ENCODE measurements at places on chromosomes 6 and 20.
A peak's percentile ranks its signal among the peaks of the same experiment; 100 is the strongest.

DNA sequence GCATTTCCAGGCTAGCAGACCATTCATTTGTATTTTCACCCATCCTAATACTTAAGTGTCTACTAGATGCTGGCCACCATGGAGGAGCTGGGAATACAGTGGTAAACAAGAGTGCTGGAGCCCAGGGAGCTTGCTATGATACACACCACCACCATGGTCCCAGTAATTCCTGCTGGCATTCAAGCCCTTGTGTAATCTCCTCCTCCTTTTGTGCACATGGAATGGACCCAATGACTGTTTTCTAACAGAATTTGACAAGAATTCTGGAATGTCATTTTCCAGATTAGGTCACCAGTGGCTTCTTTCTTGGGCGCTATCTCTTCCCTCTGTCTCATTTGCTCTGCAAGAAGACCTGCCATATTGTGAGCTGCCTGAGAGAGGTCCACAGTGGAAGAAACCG lies 552.0 kb downstream of the C6orf118 start:
- no peak for DNase-seq

DNA sequence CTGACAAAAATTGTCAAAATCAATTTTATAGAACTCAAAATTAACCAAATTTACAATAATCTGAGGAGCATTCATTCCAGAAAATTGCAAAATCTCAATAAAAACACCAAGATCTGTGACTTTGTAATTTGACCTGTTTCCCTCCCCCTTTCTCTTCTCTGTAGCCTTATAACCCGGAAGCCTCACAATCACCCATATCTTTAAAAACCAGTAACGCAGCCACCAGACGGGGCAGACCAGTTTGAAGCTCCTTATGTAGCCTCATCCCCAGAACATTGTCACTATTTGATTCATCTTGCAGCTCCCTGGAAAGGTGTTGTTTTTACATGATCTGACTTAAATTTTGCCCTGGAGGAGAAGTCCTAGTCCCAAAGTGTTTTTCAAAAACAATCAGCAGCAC lies 27.5 kb upstream of the TGM6 start:
- DNase-seq: no peak

DNA sequence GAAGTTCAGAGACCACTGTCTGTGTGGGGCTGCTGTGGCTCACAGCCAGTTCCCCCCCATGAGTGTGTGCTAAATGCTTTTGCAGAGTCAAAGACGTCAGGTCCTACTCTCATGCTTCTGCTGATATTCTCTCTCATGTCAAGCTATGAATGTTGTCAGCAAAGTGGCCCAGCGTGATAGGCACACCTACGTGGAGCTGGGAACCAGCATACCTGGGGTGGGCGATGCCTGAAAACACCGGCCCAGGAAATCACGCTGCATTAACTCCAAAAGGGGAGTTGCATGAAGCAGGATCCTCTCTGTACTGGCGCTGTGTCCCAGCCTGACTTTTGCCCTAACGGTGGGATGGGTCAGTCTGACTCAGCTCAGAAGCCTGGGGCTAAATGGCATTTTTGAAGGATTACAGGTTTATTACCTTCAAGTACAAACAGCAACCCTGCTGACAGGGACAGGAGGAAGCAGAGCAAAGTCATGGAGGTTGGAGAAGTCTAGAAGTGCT lies 9.0 kb upstream of the MRPS10 start:
- peak; percentile 45 for DNase-seq

DNA sequence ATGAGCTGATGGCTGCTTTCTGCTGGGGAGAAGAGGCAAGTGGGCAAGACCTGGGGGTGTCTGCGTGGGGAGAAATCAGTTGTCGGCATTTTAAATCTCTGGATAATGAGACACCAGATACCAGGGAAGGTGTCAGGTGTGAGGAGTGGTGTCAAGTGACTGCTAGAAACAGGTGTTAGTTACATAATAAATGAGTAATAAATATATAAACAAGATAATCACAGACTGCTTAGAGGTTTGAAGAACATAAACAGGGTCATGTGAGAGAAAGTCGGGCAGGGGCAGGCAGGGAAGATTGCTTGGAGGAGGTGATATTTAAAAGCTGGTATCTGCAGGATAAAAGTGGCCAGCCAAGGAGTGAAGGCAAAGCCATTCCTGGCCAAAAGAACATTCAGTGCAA lies 87.2 kb upstream of the RIN2 start:
- no peak for DNase-seq

- DNase-seq: no peak
Observed at GRCh38 chr20:17674722-17675518, 7.1 kb downstream of the RRBP1 start.

DNA sequence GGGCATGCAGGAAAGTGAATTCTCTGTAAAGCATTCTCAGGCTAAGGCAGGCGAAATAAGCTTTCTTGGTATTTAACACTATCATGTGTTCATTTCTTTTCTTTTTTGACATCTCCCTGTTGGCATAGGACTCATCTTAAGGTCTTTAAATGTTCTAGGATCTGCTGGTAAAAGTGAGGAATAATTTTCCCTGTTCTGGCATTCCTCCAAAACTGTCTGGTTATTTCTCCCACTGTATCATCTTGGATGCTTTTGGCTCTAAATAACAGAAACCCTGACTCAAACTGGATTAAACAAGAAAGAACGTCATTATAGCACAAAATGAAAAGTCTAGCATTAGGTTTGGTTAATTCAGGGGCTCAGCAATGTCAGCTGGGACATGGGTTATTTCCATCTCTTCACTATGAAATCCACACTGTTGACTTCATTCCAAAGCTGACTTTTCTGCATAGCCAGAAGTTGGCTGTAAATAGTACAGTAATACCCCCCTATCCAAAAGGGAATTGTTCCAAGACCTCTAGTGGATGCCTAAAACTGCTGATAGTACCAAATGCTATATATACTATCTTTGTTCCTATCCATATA lies 37.9 kb upstream of the SNAP25 start:
- no peak for DNase-seq

- DNase-seq: peak; percentile 34
Observed at GRCh38 chr6:31575335-31575901, at the start of gene TNF. TSS of gene TNF (plus strand) at chr6:31575565. CDS start at chr6:31575742, 177 bp downstream.

- DNase-seq: peak; percentile 79
Observed at GRCh38 chr6:26272171-26272637, 92.8 kb upstream of the BTN3A2 start.

DNA sequence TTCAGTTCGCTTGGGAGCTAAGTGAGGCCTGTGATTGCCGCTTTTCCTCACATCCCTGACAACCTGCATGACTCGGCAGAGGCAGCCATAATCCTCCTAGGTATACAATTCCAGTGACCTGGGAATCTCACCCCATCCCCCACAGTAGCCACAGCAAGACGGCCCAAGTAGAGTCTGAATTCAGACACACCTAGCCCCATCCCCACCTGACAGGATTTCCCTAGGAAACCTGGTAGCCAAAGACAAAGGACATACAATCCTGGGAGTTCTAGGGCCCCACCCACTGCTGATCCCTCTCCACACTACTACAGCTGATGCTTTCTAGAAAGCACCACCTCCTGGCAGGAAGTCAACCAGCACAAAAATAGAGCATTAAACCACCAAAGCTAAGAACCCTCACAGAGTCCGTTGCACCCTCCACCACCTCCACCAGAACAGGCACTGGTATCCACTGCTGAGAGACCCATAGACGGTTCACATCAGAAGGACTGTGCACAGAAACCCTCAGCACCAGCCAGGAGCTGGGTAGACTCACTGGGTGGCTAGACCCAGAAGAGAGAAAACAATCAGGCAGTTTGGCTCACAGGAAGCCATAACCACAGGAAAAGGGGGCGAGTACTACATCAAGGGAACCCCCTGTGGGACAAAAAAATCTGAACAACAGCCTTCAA lies 17.9 kb upstream of the RUNX2 start:
- no peak for DNase-seq

DNA sequence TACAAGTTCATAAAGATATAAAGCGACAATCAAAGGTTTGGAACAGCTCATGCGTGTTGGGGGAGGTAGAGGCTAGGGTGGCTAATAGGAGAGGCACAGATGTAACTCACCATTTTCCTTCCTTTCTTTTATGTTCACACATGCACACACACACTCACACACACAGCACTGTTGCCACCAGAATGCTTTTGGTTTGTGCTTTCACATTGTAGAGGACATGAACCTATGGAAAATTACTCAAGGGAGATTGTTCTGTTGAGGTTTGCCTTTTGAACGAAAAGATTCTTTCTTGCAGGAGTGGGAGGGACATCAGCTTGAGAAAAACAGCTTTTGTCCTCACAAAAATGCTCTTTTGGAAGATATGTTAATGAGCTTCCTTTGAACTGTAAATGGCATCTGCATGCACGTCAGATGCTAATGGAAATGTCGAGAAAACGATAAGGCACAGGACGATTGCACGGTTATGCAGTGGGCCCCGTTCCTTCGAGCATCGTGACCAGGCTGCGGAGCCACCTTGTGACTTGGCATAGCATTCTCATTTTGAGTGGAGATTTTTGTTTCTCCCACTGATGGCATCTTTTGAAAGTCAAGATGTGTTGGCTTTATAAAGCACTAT lies 724.1 kb downstream of the KIF16B start:
- DNase-seq: no peak

DNA sequence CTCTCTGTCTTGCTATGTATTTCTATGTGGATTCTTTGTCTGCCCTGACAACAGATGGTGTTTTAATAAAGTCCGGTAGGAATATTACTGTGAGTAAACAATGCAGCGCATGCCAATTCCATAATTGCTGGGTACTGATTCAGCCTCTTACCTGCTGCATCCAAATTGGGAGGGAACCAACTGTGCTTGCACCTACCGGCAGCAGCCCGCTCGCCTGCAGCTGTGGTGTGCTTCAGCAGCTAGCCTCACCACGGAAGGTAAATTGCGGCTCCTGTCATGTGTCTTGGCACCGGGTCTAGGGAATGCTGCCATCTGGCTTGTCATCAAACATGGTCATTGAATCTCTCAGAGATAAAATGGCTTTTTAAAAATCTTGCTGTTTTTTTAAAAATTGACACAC lies 704.8 kb upstream of the SLC35B3 start:
- peak; percentile 56 for DNase-seq

- peak; percentile 64 for DNase-seq
Observed at GRCh38 chr6:113640051-113640450, 217.1 kb upstream of the MARCKS start.

DNA sequence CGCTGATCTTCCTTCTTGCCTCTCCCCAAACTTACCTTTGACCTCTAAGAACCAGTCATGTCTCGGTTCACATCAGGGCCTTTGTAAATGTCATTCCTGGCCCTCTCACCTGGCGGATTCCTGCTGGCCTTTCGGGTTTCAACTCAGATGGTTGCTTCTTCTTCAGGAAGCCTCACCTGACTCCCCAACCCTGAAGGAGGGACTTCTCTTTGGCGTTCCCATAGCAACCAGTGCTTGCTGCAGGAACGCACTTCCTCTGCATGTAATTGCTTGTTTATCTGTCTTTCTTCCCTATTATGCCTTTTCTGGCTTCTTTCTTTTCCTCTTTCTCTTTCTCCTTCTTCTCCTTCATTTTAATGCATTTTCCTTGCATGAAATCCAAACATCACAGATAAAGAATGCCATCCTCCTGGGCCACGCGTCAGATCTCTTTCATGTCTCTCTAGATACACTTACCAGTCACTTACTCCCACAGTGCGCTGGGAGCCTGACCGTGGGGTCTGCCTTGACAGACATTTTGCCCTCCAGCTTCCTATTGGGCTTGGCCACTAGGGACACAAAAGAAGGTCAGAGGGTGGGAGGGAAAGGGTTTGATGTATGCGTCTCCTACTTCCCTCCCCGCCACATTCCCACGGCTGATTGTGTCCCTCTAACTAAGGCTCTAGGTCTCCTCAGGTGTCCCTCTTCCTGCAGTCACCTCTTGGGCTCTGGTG lies 295.7 kb upstream of the TSHZ2 start:
- DNase-seq: no peak

- no peak for DNase-seq
Observed at GRCh38 chr20:1827974-1828785, 67.0 kb upstream of the SIRPA start.

GRCh38 chr6:83198486-83199172 lies 5.5 kb downstream of the RWDD2A start:
- no peak for DNase-seq

- no peak for DNase-seq
Observed at GRCh38 chr6:150266309-150266708, 102.5 kb upstream of the IYD start.

- no peak for DNase-seq
Observed at GRCh38 chr20:9602847-9603183, 88.4 kb downstream of the LAMP5 start.

GRCh38 chr6:18368277-18369105 lies 18.7 kb upstream of the RNF144B start:
- no peak for DNase-seq

GRCh38 chr20:9143926-9144325 lies 75.0 kb downstream of the PLCB4 start:
- DNase-seq: no peak

- peak; percentile 97 for DNase-seq
Observed at GRCh38 chr6:33840048-33840926, 36.5 kb upstream of the MLN start.

GRCh38 chr6:105591053-105591452 lies 188.2 kb upstream of the PREP start:
- no peak for DNase-seq

DNA sequence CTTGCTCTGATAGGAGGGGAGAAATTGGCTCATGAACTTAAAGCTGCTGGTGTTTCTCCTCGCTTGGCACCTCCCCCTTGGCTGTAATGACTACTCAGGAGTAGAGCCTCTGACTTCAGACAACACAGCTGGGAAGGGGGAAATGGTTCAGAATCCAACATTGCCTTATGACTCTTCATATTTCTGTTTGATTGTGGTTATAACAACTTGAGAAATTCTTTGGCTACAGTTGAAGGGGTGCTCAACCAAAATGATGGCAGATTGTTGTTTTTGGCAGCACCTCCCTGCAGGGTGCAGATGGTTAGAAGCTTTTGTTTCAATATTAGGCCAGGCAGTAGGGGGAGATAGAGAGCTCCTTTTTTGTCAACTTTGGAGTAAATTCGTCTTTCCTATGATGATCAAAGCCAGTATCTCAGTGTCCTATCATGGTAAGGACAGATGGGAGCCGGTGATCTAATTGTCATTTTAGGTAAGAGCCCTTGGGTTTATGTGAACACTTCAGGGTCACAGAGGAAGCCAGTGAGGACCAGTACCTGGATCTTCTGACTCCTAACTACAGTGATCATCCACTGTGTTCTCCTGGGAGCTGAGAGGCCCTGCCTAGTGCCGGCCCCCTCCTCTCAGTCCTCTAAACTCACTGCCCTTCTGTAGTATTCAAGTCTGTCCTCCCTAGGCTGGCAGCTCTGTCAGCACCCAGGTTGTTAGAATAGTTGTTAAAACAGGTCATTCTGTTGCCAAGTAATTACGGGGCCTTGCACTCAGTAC lies 39.9 kb downstream of the RPRD1B start:
- DNase-seq: peak; percentile 70

GRCh38 chr6:141467881-141468280 lies 664.8 kb upstream of the GJE1 start:
- DNase-seq: peak; percentile 22

- DNase-seq: no peak
Observed at GRCh38 chr6:26344658-26345057, 20.3 kb upstream of the BTN3A2 start.
